ENCODE measurements at places on chromosomes 7 and 10. TPM values are rescaled to one million over a fixed set of nuclear protein-coding genes. Genes with fewer than 3 reads are reported as not detected.

FZD1 gene
- 20.1 TPM for total RNA-seq

IGFBP1 gene
- total RNA-seq, result not detected

MCM10 gene
- 0.38 TPM for total RNA-seq

TMEM213 gene
- 1.9 TPM for total RNA-seq

CYP3A7 gene
- 0.21 TPM for total RNA-seq

CCL26 gene
- not detected for total RNA-seq

IKZF1 gene
- 61.9 TPM for total RNA-seq

MYL10 gene
- not detected for total RNA-seq

- no peaks in the 10 kb centered on the region for H3K36me3 ChIP-seq
- H3K4me3 ChIP-seq, result no peak overlapping the region
- no peak for DNase-seq
- no peaks in the 10 kb centered on the region for H3K4me1 ChIP-seq
- no peak overlapping the region for H3K27ac ChIP-seq
These were observed 255.6 kb upstream of the HABP2 start for GRCh38 chr10:113297226-113297625.

DNA sequence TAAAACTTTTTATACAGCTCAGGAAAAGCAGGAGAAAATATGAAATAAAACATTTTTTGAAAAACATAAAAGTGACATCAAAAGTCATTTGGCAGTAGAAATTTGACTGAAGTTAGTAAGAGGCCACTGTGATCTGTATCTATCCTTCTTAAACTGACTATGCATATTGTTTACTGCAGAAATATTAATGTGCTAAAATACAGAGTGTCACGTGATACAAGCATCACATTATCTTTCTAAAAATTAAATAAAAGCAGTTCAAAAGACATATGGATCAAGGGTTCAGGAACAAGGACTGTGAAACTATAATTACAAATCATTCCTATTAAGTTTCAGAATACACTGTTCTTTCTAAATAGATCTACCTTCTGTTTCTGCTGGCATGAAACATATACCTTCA lies 33.7 kb downstream of the PARP12 start:
- H3K36me3 ChIP-seq, result peaks cover 95% of the 10 kb centered on the region
- H3K27ac ChIP-seq, result no peak overlapping the region
- H3K4me1 ChIP-seq, result peaks cover 5% of the 10 kb centered on the region

- H3K27ac ChIP-seq, result no peak overlapping the region
- no peaks in the 10 kb centered on the region for H3K36me3 ChIP-seq
- no peak overlapping the region for H3K4me3 ChIP-seq
- H3K27me3 ChIP-seq, result no peaks in the 10 kb centered on the region
These were observed 325.6 kb downstream of the THSD7A start for GRCh38 chr7:11506417-11506816.

- H3K36me3 ChIP-seq, result peaks cover 12% of the 10 kb centered on the region
- peak overlapping the region; percentile 12 for H3K4me3 ChIP-seq
- DNase-seq, result peak; percentile 82
These were observed 79.9 kb downstream of the ZMIZ1 start for GRCh38 chr10:79148452-79149344.

DNA sequence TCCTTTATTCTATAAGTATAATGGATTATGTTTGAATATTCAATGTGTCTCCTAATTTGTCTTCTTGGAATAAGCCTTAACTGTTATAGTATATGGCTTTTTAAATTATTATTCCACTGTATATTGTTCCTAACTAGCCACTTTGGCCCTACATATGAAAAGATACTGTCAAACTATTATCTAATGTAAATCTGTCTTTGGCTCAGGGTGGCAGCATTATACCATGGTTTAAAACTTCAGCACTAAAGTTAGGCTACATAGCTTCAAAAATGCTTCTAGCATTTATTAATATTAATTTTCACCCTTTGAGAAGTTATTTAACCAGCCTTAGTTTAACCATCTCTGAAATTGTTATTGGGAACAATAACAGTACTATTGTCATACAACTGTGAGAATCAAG lies 543.1 kb upstream of the MBL2 start:
- H3K27me3 ChIP-seq, result no peaks in the 10 kb centered on the region
- DNase-seq, result no peak
- H3K4me3 ChIP-seq, result no peak overlapping the region
- H3K27ac ChIP-seq, result no peak overlapping the region
- no peaks in the 10 kb centered on the region for H3K36me3 ChIP-seq
- H3K4me1 ChIP-seq, result no peaks in the 10 kb centered on the region

DNA sequence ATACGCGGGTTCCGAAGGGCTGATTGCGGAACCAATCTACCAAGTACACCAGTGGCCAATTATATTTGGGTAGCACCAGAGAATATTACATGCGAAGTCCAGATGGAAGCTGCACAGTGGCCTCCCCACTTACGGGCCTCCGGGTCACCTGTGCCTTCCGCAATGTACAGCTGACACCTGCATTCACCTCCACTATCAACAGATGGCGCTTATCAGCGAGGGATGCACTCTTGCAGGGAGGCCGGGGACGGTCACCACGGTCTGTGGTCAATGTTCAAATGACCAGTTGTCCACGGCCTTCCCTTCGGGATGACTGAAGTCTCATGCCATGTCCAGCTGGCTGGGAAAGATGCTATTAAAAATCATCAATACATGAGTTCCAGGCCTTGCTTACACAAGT lies 47.6 kb downstream of the SLIT1 start:
- no peak overlapping the region for H3K4me3 ChIP-seq
- H3K27me3 ChIP-seq, result peaks cover 7% of the 10 kb centered on the region
- H3K4me1 ChIP-seq, result no peaks in the 10 kb centered on the region

GRCh38 chr7:151954866-151955820 lies 1.1 kb upstream of the GALNTL5 start:
- H3K36me3 ChIP-seq, result no peaks in the 10 kb centered on the region
- no peaks in the 10 kb centered on the region for H3K4me1 ChIP-seq
- H3K27me3 ChIP-seq, result no peaks in the 10 kb centered on the region
- no peak for DNase-seq

DNA sequence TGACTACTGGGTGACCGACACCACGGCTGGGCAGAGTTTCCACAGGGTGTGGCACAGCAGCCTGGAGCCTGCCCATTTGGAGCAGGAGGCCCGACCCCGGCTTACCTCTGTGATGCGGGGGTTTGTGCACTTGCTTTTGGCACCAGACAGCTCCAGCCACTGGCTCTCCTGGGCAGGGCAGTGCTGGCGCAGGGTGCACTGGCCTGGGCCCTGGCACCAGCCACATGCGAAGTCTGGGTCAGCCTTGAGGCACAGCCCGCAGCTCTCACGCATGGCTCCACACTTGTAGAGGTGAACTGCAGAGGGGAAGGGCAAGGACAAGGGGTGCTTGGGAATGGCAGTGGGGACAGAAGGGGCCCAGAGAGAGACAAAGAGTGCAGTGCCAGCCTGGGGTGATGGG lies 373.7 kb downstream of the PLXNA4 start:
- no peaks in the 10 kb centered on the region for H3K36me3 ChIP-seq
- DNase-seq, result no peak
- H3K27ac ChIP-seq, result no peak overlapping the region
- no peaks in the 10 kb centered on the region for H3K4me1 ChIP-seq

GRCh38 chr7:37705976-37706375 lies 22.4 kb downstream of the GPR141 start:
- no peaks in the 10 kb centered on the region for H3K36me3 ChIP-seq
- H3K4me3 ChIP-seq, result no peak overlapping the region
- H3K27ac ChIP-seq, result no peak overlapping the region
- H3K4me1 ChIP-seq, result peaks cover 7% of the 10 kb centered on the region

DNA sequence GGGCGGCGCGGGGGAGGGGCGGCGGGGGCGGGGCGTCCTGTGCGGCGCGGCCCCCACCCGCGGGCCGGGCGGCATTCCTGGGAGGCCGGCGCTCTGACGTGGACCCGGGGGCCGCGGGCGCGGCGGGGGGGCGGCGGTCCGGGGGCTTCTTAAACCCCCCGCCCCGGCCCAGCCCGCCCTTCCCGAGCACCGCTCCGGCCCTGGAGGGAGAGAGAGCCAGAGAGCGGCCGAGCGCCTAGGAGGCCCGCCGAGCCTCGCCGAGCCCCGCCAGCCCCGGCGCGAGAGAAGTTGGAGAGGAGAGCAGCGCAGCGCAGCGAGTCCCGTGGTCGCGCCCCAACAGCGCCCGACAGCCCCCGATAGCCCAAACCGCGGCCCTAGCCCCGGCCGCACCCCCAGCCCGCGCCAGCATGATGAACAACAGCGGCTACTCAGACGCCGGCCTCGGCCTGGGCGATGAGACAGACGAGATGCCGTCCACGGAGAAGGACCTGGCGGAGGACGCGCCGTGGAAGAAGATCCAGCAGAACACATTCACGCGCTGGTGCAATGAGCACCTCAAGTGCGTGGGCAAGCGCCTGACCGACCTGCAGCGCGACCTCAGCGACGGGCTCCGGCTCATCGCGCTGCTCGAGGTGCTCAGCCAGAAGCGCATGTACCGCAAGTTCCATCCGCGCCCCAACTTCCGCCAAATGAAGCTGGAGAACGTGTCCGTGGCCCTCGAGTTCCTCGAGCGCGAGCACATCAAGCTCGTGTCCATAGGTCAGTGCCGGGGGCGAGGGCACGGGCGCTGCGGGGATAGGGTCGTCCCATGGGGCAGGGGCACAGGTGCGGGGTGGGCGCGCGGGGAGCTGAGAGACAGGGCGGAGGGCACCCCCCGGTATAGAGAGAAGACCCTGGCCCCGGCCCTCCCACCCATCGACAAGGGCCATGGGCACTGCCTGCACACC lies at the start of gene FLNC:
Gene FLNC, plus strand, starts transcription at position 176 of the 947 bp plus-strand sequence. Its CDS starts 232 bp downstream, at position 408.
- peaks cover 46% of the 10 kb centered on the region for H3K4me1 ChIP-seq
- peaks cover 57% of the 10 kb centered on the region for H3K27me3 ChIP-seq
- H3K36me3 ChIP-seq, result no peaks in the 10 kb centered on the region
- H3K27ac ChIP-seq, result peak within 1 kb of the TSS; percentile 24
- H3K4me3 ChIP-seq, result peak within 1 kb of the TSS; percentile 50
